MCF 10A (cell line): ENCODE measurements at places on chromosomes 5 and 9. TPM values are rescaled to one million over a fixed set of nuclear protein-coding genes. Genes with fewer than 3 reads are reported as not detected.

LECT2 gene
- total RNA-seq = not detected in 2 replicates

CRB2 gene
- not detected in 2 replicates for total RNA-seq

PCDHB10 gene
- total RNA-seq = 1.2 and 1.4 TPM in 2 replicates

- DNase-seq = peak; percentile 50
Observed at GRCh38 chr5:141100243-141100805, at the start of gene PCDHB3. TSS of gene PCDHB3 (plus strand) at chr5:141100473. CDS start at chr5:141100650, 177 bp downstream.

- DNase-seq = no peak
Observed at GRCh38 chr9:134837529-134837928, 43.1 kb upstream of the FCN2 start.

ACOT12 gene
- total RNA-seq = not detected in 2 replicates

FOXD4L4 gene
- 0.93 and 1.2 TPM in 2 replicates for total RNA-seq

INSL4 gene
- total RNA-seq = not detected in 2 replicates

PLPP7 gene
- total RNA-seq = not detected in 2 replicates

- no peak for DNase-seq
Observed at GRCh38 chr5:16528382-16529110, 62.9 kb upstream of the ZNF622 start.

- no peak for DNase-seq
Observed at GRCh38 chr5:73132759-73133158, 12.4 kb downstream of the TMEM171 start.

DNA sequence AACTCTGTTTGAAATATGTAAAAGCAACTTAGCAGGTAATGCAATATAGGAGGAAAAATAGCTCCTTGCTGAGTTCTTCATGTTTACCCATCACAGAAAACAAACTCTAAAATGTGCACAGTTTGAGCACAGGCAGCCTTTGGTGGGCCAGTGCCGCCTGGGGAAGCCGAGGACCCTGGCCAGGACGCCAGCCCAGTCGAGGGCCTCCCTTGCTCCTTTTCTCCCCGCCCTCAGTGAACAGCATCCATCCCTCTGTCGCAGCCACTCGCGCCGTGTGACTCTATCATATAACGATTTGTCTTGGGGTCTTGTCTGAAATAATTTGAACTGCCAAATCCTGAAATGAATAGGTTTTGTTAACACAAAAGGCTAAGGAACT, 286.7 kb upstream of the IRX4 start:
- no peak for DNase-seq

DNA sequence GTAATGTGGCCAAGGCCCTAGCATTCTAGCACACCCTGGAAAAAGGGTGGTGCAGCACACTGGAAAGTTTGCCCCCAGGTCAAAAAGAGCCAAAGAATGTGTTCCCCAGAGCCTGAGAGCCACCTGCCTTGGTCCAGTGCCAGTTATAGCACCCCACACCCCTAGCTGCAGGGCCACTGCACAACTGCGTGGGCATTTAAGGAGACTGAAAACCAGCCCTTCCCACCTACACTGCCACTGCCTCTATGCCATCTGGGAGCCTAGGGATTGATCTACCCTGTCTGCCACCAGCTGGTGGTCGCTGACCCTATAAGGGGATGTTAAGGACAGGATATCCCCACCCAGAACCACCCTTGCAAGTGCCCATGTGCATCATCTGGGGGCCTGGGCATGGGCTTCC, 38.2 kb upstream of the PTPRD start:
- DNase-seq = no peak

DNA sequence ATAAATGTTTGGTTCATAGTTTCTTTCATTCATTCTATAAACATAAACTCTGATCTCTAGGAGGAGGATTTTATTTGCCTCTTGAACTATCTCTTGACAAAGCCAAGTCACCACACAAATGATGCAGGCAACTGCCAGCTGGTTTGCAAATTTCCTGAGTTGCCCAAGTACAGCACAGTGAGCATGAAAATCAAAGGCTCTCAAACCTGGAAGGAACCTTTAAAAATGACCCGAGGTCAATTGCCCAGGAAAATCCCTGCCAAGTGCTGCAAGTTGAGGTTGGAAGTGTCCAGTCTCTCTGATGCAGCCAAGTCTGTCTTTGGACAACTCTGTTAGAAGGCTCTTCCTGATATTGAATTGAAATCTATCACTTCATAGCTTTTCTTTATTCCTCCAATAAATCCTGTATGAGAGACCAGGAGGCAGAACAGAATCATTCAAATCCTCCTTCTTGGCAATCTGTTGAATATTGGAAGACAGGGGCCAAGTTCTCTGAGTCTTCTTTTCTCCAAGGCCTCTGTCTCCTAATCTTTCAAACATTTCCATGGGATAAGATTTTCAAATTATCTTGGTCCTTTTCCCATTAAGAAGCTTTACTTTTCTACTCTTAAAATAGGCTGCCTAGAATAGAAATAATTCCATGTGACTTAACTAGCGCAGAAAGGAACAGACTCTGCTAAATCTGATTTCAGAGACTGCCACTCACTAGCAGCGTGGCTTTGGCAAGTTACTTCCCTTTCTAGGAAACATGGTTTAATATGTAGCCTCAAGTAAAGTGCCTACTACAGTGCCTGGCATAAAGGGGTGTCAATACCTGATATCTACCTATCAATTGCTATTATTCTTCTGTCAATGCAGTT, 159.2 kb downstream of the SNX18 start:
- no peak for DNase-seq

- DNase-seq = no peak
Observed at GRCh38 chr5:167295681-167296005, 995.8 kb upstream of the WWC1 start.

DNA sequence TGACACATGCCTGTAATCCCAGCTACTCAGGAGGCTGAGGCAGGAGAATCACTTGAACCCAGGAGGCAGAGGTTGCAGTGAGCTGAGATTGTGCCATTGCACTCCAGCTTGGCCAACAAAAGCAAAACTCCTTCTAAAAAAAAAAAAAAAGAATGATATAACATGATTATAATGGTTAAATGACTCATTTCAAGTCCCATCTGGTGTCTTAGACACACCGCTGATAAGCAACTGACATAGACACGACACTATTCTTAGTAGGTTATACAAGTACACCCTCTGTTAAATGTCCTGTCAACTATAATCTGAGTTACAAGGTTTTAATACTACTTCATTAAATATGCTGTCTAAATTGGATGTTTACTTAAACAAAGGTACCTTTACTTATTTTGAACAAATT, 405.3 kb upstream of the CLINT1 start:
- DNase-seq = no peak

ENTPD2 gene
- total RNA-seq = 13.4 and 31.5 TPM in 2 replicates

DNA sequence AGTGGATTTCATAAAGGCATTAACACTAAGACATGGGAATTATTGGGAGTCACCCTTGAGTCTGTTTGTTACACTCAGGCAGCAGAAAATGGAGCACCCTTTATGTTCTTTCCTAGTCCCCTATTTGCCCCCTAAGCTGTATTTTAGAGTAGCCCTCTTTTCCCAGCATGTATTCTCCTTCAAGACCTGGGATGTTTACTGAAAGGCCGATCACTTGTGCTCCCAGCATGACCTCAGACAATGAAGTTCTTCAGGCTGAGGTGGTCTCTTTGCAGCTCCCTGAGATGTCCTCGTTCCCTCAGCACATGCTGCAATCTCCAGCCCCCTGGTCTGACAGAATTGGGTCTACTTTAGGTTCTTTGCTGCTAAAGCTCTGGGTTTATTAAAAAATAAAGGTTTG, 169.7 kb downstream of the YTHDC2 start:
- no peak for DNase-seq

DNA sequence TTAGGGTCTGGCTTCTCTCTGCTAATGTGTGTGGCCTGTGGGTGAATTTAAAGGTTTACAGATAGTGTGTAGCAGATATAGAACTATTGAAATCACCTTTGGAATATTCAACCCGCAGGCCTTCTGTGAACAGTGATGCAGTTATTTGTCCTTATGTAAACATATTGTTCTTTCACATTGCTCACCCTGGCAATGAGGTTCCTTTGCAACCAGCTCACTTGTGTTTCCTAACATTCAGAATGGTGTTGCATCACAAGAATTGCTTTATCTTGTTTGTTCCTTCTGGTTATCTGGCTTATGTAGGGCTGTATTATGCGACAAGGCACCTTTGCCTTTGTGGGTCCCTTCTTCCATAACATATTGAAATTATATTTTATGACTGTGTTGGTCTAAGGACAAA, 370.3 kb downstream of the NNT start:
- peak; percentile 79 for DNase-seq

GRCh38 chr5:9042241-9042640, 503.6 kb downstream of the SEMA5A start:
- DNase-seq = no peak

C9orf85 gene
- 19.6 and 23.3 TPM in 2 replicates for total RNA-seq

DNA sequence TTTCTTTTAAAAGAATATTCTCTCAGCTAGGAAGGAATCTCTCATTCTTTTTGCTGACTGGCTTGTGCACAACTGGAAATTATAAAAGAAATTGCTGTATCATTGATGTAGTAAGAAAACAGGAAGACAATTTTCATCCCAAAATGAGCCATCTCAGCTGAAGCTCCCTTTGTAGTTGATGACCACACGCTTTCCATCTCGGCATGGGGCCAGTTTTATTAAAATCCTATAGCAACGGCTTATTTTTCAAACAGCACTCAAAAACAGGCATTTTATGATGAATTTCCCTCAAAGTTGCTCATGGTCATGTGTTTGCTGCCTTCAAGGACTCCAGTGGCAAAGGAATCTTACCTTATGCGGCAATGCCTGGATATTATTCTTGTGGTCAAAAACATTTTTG, 62.4 kb upstream of the GLIS3 start:
- DNase-seq = no peak

GRCh38 chr5:169404223-169404622, 103.3 kb upstream of the SLIT3 start:
- no peak for DNase-seq

- no peak for DNase-seq
Observed at GRCh38 chr5:157481666-157482065, 21.7 kb downstream of the NIPAL4 start.

DNA sequence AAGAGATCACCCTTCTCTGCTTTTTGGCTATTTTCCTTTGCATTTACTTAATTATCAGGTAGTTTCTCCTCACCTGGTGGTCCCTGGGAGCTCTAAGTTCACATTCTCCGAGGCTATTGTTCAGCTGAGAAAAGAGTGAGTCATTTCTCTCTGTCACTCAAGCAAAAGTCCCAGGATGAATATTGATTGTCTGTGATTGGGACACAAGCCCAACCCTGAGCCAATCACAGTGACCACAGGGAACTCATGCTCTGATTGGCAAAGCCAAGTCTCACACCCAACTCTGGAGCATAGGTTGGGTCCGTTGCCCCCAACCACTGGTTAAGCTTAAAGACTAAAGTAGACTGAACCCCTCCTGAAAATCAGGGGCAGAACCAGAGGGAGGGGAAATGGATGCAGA, 27.8 kb upstream of the FAT2 start:
- peak; percentile 90 for DNase-seq

- DNase-seq = no peak
Observed at GRCh38 chr5:16889972-16890519, 46.0 kb downstream of the MYO10 start.

KCNV2 gene
- not detected in 2 replicates for total RNA-seq

DNA sequence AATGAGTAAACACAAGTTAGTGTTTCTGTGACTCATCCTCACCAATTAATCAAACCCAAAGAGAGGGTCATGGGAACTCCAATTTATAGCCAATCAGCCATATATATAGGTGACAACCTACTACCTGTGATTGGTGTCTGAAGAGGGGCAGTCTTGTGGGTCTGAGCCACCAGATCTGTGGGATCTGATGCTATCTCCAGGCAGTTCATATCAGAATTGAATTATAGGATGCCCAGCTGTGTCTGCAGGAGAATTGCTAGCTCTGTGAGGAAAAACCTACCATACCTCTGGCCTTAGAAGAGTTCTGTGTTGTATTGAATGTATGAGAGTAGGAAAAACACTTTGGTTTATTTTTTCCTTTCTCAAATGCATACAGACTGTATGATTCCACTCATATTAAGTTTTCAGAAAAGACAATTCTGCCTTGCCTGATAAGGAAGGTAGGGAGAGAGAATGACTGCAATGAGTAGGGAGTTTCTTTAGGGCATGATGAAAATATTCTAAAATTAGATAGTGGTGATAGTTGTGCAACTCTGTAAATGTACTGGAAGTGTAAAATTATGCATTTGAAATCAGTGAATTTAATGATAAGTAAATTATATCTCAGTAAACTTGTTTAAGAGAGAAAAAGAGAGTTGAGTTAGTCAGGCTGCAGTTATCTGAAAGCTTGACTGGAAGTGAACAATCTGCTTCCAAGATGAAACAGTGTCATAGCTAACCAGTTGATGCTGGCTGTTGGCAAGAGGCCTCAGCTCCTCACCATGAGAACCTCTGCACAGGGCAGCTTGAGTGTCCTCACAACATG, 274.9 kb downstream of the AUH start:
- no peak for DNase-seq

CDX1 gene
- total RNA-seq = not detected in 2 replicates

- no peak for DNase-seq
Observed at GRCh38 chr5:13249854-13250253, 694.6 kb downstream of the DNAH5 start.

- no peak for DNase-seq
Observed at GRCh38 chr5:353612-354580, 32.4 kb downstream of the AHRR start.

GRCh38 chr9:23750808-23751207, 75.2 kb downstream of the ELAVL2 start:
- DNase-seq = no peak

SEC61B gene
- 238 and 324 TPM in 2 replicates for total RNA-seq

NIPSNAP3A gene
- total RNA-seq = 15.4 and 15.5 TPM in 2 replicates

GRCh38 chr9:113620377-113621161, 157.0 kb downstream of the RGS3 start:
- DNase-seq = peak; percentile 68
